Kidney tubule cell (primary cell): ENCODE measurements at places on chromosomes 12 and 14.

DNA sequence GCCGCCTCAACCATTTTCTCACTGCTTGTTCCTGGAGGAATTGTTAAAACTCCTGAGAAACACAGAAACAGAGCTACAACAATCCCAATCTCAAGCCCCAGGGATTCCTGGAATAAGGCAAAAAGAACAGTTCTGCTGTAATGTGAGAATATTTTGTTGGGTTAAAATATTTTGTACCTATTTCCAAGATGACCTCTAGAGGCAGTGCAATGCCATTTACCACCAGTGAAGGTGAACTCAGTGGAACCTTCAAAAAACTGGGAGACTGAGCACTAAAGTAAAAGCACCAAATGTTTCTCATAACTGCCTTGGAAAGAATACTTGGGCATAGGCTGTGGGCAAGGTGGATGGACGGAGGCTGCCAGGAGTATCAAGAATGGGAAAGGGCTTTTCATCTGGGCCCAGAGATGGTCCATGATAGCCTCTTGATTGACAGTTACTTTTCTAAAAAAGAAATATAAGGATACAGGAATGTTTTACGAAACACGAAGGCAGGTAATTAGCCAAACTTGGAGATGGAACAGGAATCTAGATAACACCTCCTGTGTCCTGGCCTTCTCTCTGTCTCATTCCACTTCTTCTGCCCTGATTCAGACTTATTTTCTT, 334.0 kb upstream of the FLRT2 start:
- peak; percentile 3 for DNase-seq

DNA sequence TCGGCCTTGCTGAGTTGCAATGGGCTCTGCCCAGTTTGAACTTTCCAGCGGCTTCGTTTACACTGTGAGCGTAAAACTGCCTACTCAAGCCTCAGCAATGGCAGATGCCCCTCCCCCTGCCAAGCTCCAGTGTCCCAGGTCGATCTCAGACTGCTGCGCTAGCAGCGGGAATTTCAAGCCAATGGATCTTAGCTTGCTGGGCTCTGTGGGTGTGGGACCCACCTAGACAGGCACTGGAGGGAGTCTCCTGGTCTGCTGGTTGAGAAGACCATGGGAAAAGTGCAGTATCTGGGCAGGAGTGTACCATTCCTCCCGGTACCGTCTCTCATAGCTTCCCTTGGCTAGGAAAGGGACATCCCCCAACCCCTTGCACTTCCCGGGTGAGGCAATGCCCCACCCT, 88.2 kb downstream of the KLHL28 start:
- DNase-seq: no peak

DNA sequence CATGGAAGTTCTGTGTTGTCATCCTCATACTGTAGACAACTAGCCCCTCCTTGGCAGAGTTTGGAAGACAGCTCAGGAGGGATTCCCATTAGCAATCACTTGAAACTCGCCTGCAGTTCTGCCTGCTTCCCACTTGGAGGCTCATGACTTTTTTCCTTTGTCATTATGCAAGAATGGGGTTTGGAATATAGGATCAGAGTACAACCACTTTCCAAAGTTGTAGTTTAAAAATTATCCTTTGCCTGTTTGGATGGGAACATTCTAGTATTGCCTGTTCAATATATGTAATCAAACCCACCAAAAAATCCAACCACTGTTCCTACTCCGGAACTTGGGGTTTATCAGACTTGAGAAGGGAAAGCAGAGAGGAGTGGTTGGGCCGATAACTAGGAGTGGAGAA, 2.1 kb upstream of the GPD1 start:
- DNase-seq: peak; percentile 43

GRCh38 chr14:95137804-95138167, 19.5 kb downstream of the DICER1 start:
- no peak for DNase-seq

DNA sequence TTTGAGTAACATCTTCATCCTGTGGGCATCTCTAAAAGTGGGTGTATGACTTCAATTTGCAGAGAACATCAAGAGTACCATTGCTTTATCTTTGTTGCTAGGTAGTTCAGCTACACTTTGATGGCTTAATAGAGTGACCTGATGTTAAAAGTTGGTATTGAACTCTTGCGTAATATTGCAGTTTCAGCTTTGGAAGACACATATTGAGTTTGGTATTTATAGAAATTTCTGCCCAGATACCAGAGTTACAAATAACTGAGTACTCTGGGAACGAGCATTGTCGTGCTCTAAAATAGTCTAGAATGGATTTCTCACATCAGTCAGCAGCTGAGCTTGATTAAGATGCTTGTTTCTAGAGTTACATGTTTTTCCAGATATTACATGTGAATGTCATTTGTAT, 24.8 kb upstream of the AKAP5 start:
- no peak for DNase-seq

DNA sequence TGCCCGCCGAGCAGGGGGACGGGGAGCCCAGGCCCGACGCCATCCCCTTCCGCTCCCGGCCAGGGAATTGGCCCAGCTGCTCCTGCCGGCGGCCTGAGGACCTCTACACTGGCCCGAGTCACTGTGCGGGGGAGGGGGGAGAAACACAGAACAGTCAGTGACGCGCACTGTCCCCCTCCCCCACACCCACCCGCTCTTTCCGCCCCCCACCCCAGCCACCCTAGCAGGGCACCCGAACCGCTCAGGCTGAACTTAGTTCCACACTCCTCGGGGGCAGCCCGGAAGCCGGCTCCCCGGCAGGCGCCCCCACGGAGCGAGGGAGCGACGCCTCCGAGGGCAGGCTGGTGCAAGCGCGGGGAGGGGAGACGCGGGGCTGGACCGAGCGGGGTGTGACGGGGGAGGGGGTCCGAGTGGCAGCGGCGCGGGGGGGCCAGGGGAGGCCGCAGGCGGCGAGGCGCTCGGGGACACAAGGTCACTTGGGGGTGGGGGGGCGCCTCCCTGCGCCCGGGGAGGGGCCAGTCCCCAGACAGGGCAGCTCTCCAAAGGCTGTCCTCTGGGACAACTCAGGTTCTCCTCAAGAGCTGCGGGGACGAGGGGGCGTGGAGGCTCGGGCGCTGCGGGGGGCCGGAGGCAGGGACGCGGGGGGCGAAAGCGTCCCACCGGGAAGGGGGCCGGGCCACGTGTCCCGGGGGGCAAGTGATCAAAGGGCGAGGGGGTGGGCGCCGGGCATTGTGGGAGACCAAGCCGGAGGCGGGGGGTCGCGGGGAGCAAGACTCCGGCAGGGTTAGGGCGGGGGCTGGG, 648 bp downstream of the CHD4 start:
- peak; percentile 49 for DNase-seq

- DNase-seq: peak; percentile 22
Measured at GRCh38 chr14:102696856-102697495, 80.3 kb upstream of the TRAF3 start.

GRCh38 chr14:79704041-79704807, 507.1 kb downstream of the DIO2 start:
- peak; percentile 1 for DNase-seq

GRCh38 chr12:44334347-44334746, 498.5 kb downstream of the TMEM117 start:
- DNase-seq: peak; percentile 27

- no peak for DNase-seq
Measured at GRCh38 chr14:69710378-69710777, 56.6 kb upstream of the SRSF5 start.

- DNase-seq: no peak
Measured at GRCh38 chr14:43692706-43693105, 814.4 kb downstream of the FSCB start.

- DNase-seq: no peak
Measured at GRCh38 chr12:28794211-28794610, 354.9 kb upstream of the FAR2 start.

DNA sequence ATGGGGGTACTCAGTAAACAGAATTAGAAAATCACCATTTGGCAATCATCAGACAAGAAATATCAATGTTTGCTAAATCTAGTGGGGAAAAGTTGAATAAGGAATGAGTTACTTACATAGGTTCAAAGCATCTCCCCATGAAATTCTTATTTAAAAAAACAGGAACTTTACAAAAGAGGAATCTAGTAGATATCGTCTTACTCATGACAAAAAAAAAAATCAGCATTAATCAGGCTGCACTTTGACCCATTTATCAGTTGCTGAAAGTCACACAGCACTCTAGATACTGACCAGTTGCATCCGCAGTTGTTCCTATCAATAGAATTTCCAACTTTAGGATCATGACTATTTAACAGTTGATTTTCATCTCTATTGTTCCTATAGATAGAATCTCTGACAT, 5.8 kb upstream of the DICER1 start:
- DNase-seq: no peak

- peak; percentile 64 for DNase-seq
Measured at GRCh38 chr12:46266869-46267574, 1.8 kb downstream of the SLC38A1 start.
